ENCODE measurements at places on chromosomes 3 and 15.

DNA sequence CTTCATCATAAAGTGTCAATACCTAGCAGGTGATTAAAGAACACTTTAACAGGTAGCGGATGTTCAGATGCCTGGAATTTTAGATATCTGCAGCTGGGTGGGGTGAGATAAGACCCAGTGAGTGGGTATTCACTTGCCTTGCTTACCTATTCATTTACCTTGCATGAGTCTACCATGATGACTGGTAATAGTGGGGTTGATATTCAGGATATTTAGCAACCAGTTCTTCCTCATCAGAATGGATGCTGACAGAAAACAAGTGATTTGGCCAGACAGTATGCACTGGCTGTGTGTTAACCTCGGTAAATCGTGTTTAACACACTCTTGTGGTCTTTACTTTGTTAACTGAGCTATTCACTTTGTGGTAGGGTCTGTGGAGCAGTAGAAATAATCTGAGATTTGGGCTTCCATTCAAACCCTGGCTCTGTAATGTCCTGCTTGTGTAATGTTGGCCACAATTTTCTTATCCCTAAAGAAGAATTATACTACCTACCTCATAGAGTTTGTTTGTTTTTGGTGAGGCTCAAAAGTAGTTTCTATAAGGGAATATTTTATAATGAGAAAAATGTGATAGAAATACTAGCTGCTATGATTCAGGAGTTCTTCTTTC lies 391.9 kb upstream of the TBL1XR1 start:
- DNase-seq: no peak

- no peak for DNase-seq
Measured at GRCh38 chr15:96107916-96108315, 222.6 kb upstream of the NR2F2 start.

DNA sequence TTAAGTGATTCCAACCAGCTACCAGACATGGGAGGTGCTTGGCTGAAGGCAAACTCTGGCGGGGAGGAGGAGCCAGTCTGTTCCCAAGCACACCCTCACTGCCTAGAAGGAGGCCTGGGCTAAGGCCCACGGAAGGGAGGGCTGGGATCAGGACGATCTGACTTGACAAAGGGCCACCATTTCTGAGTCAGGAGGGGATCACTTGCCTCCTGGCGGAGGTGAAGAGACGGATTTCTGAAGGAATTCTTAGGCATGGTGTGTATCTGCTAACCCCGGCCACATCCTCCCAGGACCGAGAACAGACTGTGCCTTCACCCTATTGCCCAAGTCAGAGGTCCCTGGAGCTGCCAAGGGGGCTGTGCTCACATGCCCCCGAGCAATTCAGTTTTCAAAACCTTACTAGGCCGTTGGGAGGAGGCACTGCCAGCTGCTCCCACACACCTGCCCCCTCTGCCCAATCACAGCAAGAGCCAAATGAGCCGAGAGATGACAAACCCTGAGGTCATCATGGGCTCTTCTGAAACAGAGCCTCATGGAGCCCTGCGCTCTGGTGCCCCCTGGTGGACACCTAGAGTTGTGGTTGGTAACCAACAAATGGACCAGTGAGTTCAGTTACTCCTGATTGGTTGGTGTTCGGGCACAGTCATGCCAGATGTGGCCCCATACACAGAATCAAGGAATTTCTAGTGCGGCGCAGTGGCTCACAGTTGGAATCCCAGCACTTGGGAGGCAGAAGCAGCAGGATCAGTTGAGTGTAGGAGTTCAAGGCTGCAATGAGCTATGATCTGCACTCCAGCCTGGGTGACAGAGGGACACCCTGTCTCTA lies 6.5 kb upstream of the TNK2 start:
- DNase-seq: no peak

DNA sequence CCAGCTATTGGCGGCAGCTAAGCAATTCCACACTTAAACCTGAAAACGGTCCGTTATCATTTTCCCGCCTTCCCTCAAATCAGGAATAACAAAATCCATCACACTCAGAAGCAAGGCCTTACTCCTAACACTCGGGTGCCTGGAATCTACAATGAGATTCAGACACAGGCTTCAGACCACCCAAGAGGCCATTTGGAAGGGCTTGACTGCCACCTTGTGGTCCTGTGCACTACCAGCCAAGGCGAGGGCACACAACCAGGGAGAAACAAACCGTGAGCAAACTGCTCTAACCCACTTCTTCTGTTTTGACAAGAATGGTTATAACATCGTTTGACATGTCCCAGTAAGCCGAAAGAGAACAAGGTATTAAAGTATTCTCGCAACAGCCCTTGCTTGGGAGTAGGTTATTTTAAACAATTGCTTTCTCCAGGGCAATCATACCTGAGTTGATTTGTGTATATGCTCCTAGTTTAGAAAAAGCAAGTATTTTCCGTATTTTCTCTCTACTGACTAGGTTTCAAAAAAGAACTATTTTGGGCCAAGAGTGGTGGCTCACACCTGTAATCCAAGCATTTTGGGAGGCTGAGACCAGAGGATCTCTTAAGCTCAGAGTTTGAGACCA lies 40.1 kb upstream of the TAFA4 start:
- no peak for DNase-seq

DNA sequence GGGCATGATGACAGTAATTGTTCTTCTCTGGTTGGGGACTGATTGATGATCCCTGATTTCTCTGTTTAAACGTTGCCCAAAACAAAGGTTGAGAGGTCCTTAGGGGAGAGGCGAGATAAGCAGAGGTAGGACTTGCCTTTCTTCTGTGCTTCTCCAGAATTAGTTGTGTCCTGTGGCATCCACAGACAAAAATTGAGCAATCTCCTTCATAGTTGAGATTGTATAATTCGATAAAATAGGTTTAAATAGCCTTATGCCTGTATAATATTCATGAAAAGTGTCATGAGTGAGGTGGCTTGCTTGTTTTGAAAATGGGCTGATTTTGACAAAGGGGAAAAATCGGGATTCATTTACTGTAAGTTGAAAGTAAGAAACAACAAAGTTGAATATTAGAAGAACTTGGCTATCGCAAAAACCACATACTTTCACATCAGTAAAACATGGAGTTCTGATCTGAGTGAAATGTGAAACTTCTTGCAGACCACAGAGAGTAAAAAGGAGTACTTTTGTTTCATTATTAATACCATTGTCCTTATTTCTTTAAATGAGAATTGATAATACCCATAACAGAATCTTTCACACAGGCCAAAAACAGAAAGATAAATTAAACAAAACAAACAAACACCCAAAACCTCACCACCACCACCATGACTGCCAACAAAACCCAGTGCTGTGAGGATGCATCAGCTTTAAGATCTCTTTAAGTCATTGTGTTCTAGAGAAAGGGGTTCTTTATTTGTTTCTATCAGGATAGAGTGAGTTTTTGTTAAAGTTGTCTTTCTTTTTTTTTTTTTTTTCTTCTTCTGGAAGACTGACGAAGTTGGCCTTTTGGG lies 155.7 kb downstream of the LPP start:
- no peak for DNase-seq

- DNase-seq: no peak
Measured at GRCh38 chr3:158685159-158685558, 12.7 kb upstream of the LXN start.

DNA sequence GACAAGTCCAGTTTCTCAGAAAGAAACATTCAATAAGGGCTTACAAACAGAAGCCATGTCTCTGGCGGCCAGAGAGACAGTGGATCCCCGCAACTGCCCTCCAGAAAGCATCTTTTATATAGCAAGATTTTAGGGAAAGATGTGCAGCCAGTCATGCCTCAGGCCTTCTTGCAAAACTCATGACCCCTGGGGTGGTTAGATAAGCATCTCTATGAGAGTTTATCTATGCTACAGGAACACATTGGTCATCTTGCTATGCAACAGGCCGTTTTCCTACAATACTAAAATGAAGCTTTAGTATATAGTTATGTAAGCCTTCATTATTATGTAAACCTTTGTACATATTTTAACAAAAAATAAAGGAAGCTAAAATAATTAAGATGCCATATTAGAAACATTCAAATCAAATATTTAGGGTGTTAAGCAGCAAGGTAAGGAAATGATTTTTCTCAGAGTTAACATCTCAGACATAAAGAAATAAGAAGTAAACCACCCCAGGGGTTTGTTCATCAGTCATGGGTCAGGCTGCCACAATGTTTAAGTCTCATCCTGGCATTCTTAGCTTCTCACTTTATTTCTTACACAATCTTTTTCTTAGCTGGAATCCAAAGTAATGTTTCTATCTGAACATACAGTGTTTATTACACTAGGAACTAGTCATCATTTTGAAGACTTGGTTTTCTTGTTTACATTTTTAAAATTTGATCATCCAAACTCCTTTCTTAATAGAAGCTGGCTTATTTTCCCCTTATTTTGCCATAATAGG lies 6.3 kb upstream of the FSIP1 start:
- DNase-seq: no peak

DNA sequence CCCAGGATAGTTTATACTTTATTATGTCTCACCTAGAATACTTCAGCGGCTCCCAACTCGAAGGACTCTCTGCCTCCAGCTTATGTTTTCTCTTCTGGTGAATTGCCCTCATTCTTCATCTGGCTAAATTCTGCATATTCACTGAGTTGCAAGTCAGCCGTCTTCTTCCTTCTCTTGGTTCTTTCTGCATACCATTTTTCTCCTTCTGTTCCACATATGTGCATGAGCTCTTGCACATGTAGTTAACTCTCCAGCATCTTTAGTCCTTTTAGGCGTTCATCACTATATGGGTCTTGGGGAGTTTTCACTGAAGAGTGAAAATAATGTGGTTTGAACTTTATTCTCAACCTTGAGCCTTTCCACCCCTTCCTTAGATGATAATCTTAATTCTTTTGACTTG lies 70.1 kb downstream of the AP4E1 start:
- no peak for DNase-seq

GRCh38 chr15:67999320-68000100 lies 54.6 kb upstream of the PIAS1 start:
- no peak for DNase-seq

- no peak for DNase-seq
Measured at GRCh38 chr3:12025584-12025983, 21.4 kb downstream of the SYN2 start.

DNA sequence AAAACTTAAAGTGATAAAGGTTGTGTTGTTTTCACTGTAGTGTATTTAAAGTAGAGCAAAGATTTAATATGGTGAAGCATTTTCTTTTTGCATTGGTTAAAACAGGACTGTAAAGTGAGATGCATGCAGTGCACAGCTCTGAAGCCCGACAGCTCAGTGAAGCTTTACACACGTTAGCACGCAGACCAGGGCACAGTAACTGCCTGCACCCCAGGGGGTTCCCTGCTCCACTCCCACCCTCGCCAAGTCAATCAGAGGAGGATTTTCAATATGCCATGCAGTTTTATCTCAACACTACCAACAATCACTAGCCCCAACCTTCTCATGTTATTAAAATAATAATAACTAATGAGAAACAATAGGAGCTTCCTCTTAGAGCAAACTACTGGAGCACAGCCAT lies 28.1 kb upstream of the BCL2L10 start:
- no peak for DNase-seq

DNA sequence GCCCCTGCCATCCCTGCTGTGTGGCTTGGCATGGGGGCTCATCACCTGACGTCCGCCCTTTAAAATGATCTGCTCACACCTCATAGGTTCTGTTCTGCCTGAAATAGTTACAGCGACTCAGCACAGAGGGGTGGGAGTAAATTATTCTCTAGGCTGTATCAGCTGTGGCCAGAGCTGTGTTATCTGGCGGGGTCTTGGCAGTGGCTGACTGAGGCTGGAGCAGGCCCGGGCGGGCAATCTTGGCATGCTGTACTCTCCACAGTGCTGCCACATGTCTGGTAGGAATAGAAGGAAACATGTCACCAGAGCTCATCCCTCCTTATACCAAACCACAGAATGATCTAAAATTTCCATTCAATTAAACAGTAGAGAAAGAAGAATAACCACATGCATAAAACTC lies 499.9 kb upstream of the LMCD1 start:
- DNase-seq: no peak

DNA sequence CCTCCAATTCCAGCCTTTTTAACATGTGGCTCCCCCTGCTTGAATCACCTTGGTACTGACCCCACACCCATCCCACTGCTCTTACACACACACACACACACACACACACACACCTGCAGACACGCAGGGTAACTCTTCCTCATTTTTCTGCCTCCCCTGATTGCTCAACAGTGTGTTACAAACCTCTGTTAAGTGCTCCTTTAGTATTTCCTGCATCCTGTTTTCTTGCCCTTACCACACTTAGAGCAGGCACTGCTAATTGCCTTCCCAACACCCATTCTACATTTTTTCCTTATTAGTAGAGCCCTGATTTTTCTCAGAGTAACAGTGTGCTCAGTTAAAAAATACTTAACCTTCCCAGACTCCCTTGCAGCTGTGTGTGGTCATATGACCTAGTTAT lies 184.0 kb downstream of the EBLN2 start:
- no peak for DNase-seq

GRCh38 chr15:96574782-96575181 lies 244.3 kb downstream of the NR2F2 start:
- DNase-seq: no peak

GRCh38 chr15:66614951-66615760 lies 49.4 kb upstream of the LCTL start:
- no peak for DNase-seq

- no peak for DNase-seq
Measured at GRCh38 chr3:42493798-42494151, 8.7 kb upstream of the VIPR1 start.

DNA sequence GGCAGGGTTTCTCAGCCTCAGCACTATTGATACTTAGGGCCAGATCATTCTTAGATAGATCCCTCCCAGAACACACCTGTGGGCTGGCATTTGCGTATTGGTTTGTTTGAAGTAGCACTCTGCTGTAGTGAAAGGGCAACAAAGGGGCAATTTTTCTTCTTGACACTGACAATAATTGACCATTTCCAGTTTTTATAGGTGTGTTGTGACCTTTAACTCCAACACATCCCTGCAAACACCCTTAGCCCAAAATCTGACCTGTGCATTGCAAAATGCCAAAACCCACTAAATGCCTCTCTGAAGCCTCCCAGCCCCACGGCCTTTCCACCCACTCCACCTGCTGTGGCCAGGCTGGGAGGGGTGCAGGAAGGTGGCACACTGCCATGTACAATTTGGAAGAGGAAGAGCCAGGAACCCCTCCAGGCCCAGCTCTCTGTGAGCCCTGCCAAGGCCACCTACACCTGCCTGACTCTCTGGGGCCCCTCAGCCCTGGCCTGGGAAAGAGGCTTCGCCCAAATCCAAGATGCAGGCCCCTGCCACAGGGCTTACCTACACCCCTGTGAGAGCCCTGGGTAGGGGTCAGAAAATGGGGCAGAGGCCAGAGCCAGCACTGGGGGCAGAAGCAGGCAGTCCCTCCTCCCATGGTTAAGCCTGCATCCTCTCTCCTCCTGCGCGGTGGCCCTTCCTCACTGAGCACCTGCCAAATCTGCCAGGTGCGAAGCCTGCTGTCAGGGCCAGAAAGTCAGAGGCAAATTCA lies 9.6 kb upstream of the CYP11A1 start:
- DNase-seq: no peak

DNA sequence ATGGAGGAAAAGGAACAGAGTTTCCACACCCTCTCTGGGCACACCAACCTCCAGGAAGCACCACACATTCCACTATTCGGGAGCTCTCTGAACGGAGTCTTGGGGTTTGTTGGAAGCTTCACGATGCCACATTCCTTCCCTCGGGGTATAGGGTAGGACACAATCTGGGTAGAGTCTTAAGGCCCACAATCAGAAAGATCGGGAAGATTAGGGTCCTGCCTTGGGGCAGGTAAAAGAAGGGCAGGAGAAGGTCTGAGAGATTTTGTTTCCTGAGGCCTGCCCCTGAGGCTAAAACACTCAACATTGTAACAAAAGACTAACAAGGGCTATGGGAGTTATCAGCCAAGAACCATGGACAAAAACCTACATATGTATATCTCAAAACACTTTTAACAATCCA lies 89.2 kb upstream of the RAP2B start:
- DNase-seq: no peak

GRCh38 chr3:123193448-123194101 lies 8.2 kb upstream of the SEC22A start:
- DNase-seq: no peak

Data from cortex of kidney (tissue), 1 donor.